ENCODE measurements at places on chromosomes 12 and 14. TPM values are rescaled to one million over a fixed set of nuclear protein-coding genes. Genes with fewer than 3 reads are reported as not detected.

Gene SLC7A7
- 5.0 TPM for total RNA-seq

Gene SP7
- not detected for total RNA-seq

Gene OVCH1
- under 0.01 TPM for total RNA-seq

Gene AQP2
- not detected for total RNA-seq

Gene FKBP11
- 9.6 TPM for total RNA-seq

Gene FSCB
- total RNA-seq: not detected

Gene FLRT2
- total RNA-seq: 139 TPM

Gene TOMM20L
- not detected for total RNA-seq

Gene BEGAIN
- total RNA-seq: 0.20 TPM

Gene PPP1R12A
- 53.8 TPM for total RNA-seq

Gene DLGAP5
- 18.3 TPM for total RNA-seq

Gene CSRP2
- total RNA-seq: 15.1 TPM

Gene TRHDE
- total RNA-seq: not detected

Gene BMP4
- total RNA-seq: 48.2 TPM

GRCh38 chr12:54028314-54029201, at the start of gene HOXC6:
Gene HOXC6 (plus strand): TSS chr12:54028440. CDS start chr12:54028522, 82 bp downstream.
- no peak for DNase-seq

DNA sequence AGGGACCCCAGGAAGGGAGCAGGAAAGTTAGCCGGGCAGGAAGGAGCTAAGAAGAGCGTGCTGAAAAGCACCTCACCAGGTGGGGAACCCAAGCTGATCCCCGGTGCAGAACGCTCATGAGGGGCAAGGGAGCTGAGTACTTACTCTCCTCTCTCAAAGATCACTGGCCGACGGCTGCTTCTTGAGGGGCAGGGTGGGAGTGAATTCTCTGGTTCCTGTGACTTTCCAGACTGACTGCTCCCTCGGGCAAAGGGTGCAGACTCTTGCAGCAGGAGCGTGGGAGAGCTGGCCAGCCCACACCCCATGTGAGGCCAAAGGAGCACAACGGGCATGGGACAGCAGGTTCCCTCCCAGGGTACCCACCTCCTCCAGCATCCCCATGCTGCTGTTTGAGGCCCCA, 44.9 kb upstream of the DIO3 start:
- DNase-seq: no peak

- peak; percentile 58 for DNase-seq
Measured at GRCh38 chr14:78848234-78848820, 678.2 kb downstream of the NRXN3 start.

- no peak for DNase-seq
Measured at GRCh38 chr12:19155981-19156734, 26.6 kb downstream of the PLEKHA5 start.

GRCh38 chr12:4171742-4172141, 101.8 kb upstream of the CCND2 start:
- no peak for DNase-seq

DNA sequence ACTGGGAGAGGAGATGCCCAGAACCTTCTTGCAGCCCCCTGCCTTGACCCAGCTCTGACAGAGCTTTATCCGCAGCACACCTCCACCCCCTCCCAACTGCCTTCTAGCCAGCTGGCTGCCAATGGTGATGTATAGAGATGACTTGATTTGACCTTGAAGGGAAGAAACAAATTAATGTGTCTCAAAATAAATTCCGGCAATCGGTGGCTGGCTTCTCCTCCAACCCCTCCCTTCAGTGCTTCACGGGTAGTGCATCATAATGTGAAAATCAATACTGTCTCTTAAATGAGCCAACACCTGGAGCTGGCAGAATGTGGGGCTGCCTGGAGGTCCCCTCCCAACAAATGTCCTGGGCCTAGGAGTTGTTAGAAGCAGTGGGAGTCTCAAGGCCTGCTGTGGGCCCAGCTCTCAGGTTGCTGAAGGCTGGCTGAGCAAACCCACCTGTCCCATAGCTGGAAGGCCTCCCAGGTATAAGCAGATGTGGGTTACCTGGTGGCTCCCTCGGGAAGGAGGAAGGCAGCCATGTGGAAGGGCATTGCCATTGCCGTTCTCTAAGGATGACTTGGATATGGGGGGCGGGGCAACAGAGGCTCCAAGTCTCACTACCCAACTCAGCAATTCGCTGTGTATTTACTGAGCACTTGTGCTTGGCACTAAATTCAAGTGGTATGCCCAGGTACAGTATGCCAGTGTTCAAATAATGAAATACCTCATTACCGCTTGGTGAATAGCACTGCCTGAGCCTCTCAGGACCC, 23.2 kb downstream of the HSPB8 start:
- no peak for DNase-seq

DNA sequence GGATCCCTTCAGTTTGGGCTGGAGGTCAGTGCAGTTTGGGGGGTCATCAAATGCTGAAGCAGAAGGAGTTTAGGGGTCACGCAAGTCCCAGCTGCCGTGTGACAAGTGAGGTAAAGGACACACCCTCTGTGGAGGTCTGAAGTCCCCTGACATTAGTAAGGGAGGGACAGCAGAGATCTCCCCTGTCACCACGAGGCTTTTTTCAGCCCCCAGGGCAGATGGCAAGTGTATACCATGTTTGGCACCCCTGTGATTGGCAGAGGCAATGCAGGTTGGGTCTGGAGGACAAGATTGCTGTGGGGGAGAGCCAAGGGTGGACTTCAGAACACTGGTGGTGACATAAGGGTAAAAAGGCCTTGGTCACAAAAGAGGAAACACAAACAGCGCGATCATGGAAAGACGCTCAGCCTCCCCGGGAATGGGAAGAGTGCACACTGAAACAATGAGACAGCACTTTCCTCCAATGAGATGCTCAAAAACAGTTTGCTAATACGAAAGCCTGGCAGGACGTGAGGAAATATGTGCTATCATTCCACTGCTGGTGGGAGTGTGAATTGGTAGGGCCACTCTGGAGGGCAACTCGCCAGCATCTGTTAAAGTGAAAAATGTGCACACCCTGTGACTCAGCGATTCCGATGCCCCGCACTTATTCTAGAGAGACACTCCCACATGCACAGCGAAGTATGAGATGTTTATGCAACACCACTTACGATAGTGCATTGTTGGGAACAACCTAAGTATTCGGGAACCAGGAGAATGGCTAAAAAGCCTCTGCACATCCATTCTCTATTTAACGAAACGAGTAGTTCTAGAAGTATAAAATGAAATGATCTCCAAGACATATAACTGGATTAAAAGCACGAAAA, 14.4 kb upstream of the CD27 start:
- peak; percentile 98 for DNase-seq

DNA sequence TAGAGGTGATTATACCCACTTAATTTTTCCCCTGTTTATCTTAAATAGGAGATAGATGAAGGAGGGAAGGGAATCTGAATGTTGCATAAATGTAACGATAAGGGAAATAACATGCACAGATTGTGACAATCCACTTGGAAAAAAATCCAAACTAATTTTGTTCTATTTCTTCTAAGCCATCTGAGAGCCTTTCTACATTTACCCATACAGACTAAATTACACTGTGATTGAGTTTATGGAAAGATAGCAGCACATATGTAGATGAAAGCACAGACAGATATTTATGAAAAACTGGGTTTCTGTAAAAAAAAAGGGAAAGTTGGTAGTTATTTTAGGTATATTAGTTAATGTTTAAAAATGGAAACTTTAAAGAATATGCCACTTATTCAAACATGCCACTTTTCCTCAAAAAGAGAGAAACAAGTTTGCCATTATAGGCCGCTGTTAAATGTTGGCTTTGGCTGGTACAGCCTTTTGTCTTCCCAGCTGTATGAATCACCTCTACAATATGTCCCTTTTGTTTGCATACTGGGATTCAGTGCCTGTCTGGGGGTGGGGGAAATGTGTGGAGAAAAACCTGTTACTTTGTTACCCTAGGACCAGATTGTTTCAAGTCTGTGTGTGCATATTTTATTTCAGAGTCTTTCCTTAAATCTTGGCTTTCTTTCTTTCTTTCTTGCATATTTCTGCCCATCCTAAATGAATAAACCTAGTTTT, 470.2 kb upstream of the LMO3 start:
- DNase-seq: no peak

DNA sequence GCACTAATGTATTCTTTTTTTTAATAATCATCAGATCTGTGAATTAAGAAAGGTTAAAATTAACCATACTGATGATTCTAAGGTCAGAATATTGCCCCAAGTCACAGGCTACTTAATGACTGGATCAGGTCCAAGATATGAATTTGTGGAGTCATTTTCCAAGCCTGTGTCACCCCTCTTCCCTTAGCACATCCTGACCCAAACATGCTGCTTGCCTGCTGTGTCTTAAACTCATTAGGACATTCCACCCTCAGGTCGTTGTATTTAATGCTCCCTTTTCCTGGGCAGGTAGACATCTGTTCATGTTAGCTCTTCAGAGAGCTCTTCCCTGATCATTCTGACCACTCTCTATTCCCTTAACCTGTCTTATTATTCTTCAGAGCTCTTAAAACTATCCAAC, 463.5 kb upstream of the PDE3A start:
- peak; percentile 9 for DNase-seq

DNA sequence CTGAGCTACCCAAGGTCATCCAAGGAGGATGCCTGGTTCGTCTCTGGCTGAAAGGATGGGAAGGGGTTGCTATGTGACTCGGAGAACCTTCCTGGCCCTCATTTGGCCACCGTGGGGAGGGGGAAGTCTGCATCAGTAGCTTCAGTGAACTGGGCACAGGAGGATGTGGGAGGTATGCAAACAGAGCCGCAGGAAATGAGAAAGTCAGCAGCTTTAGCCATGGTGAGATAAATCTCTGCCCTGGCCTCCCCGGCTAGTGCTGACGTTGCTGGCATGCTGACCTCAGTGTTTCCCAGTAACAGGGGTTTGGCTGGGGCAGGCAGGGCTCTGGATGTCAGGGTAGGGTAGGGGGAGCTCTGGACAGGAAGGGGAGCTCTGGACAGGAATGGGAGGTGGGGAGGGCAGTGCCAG, 2.3 kb upstream of the CEBPE start:
- DNase-seq: peak; percentile 76

GRCh38 chr12:109258607-109259544, 50.2 kb downstream of the FOXN4 start:
- DNase-seq: no peak

DNA sequence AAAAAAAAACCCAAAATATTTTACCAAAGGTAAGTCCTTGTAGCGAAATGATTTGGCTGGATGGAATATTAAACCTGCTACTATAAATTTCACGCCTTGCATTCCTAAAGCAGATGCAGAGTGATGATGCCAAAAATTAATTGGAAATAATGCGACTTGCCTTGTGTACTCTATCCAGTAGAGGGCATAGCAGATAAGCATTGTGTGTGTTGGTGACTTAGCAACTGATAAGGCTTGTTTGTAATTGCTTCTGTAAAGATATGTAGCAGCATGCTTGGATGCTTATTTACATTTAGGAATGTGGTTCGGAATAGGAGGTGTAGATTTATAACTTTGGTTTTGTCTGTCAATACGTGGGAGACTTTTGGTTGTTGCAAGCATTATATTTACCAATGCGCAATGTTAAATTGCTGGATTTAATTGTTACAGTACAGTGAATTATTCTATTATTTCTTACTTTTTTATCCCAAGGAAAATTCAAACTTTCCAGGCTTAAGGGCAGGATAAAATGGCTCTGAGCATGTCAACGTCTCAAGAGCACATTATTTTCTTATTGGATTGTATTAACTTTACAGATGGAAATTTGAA, 80.5 kb downstream of the TMEM260 start:
- peak; percentile 64 for DNase-seq

GRCh38 chr12:6356374-6356820, 14.5 kb upstream of the TNFRSF1A start:
- no peak for DNase-seq

GRCh38 chr14:101498526-101498860, 62.8 kb upstream of the DIO3 start:
- DNase-seq: no peak

GRCh38 chr12:49887536-49888401, 15.9 kb downstream of the FAIM2 start:
- no peak for DNase-seq

DNA sequence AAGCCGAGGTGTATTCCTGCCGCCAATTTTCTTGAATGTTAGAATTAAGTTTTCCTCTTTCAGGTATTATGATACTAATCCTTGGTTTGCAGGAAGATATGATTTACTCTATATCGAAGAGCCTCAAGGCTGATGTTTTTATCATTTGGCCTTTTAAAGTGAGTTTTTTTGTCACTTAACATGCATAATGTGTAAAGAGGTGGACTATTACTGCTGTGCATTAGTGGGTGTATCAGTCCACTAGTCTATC, 11.1 kb upstream of the TMPO start:
- no peak for DNase-seq

DNA sequence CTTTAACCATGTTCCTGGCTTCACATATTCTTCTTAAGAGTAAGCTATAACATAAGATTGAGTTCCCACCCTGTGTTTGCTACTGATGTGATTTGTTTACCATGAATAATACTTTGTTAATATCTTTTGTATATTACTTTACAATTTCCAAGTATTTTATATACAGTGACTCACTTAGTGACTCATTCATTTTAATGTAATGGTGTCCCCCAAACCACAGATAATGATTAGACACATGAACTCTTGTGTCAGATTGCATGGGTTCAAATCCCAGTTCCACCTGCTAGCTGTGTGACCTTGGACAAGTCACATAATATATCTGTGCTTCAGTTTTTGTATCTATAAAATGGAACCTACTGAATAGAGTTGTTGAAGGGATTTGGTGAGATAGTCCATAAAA, 76.1 kb downstream of the MYF5 start:
- no peak for DNase-seq

GRCh38 chr14:97180304-97181200, 383.4 kb downstream of the VRK1 start:
- no peak for DNase-seq

- DNase-seq: no peak
Measured at GRCh38 chr12:5807514-5808219, 137.4 kb downstream of the ANO2 start.

DNA sequence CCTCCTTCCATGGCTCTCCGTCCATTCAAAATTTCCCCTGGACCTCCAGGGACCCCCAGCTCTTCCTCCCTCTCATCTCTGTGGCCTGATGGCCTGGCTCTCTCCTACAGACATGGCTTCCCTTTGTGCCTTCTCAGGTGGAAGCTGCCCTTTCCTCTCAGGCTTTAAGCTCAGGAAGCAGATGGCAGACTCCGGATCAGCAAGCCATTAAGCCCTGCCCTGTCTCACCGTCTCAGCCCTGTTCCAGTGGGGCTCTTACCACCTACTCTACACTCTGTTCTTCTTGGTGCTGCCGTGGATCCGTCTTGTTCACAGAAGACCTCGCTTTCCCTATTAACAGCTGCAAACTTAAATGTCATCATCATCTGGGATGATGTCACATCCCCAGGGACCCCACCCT, 33.1 kb downstream of the NPC2 start:
- no peak for DNase-seq

- peak; percentile 93 for DNase-seq
Measured at GRCh38 chr12:70645494-70646317, 8.5 kb upstream of the PTPRB start.
